CD4-positive, alpha-beta T cell treated with Interleukin-17A for 1 hour (primary cell): ENCODE measurements at places on chromosomes 11 and 22.

DNA sequence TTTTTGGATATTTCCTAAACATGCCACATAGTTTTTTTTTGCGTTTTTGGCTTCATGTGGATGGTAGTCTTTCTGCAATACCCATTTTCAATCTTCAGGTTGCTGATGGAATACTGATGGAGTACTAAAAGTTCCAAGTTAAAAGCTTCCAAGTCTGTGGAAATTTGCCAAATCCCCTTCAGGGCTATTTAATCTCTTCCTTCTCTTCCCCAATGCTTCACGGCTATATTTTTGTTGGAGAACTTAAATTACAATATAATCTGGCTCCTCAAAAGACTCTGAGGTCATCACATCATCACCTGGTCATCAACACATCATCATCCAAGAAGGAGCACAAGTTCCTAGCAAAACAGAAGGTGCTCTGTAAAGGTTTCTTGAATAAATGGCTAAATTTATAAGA is 881.0 kb upstream of the TENM4 start:
- no peak for DNase-seq

DNA sequence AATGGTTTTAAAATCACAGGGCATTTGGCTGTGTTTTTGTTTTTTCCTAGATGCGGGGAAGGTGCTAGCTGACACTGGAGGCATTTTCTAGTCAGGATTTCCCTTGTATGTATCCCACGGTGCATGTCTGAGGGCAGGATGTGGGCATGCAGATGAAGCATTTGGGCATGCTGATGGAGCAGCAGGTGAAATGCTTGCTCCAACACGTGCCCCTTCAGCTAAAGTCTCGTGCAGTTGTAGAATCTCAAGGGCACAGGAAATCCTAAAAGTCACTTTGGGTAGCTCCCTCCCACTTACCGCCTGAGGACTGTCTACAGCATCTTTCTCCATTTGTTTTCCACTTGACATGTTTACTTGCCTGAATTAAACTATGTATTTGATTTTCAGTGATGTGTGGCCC is 429.4 kb upstream of the B3GAT1 start:
- no peak for DNase-seq

- DNase-seq: peak; percentile 83
Measured at GRCh38 chr22:28829358-28830181, 29.2 kb upstream of the XBP1 start.

- DNase-seq: no peak
Measured at GRCh38 chr11:44306052-44306917, 3.7 kb downstream of the ALX4 start.

DNA sequence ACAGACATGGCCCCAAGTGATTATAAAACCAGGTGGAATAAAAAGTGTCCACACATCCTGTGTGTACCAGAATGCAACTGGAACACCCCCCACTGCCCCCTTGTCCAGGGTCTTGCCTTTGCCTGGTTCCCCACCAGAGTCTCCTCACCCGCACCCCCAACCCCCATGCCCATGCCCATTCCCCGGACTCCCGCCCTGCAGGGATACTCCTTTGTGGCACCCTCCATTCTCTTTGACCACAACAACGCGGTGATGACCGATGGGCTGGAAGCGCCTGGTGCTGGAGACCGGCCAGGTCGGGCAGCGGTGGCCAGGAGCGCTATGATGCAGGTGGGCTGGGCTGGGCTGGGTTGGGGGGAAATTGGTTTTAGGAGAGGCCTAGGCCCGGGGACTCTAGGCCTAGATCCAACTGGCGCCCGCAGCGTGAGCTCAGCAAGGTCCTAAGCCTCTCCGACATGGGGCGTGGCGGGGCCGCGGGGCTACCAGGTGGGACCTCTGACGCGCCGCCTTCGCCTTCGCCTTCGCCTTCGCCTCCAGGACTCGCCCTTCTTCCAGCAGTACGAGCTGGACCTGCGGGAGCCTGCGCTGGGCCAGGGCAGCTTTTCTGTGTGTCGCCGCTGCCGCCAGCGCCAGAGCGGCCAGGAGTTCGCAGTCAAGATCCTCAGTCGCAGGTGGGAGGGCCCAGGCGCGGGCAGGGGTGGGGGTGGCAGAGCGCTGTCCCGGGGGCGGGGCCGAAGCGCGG is 9.1 kb downstream of the RPS6KA4 start:
- no peak for DNase-seq

- DNase-seq: no peak
Measured at GRCh38 chr11:96472085-96472484, 82.3 kb downstream of the JRKL start.

GRCh38 chr11:93783765-93784144 is 327 bp upstream of the MED17 start:
- no peak for DNase-seq

GRCh38 chr22:45922256-45922655 is 54.7 kb downstream of the WNT7B start:
- DNase-seq: no peak

- peak; percentile 99 for DNase-seq
Measured at GRCh38 chr11:35165423-35166368, 26.7 kb downstream of the CD44 start.

DNA sequence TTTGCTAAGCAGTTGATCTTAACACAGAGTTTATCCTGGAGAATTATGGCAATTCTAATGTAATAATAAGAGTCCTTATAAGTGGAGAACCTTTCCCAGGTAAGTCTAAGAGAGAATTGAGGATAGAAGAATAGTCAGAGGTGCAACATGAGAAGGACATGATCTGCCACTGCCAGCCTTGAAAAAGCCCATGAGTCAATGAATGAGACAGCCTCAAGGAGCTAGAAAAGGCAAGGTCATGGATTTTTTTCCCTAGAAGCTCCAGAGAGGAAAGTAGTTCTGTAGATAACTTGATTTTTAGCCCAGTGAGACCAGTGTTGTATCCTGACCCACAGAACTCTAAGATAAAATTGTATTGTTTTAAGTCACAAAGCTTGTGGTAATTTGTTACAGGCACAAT is 16.9 kb downstream of the MS4A6A start:
- DNase-seq: no peak

DNA sequence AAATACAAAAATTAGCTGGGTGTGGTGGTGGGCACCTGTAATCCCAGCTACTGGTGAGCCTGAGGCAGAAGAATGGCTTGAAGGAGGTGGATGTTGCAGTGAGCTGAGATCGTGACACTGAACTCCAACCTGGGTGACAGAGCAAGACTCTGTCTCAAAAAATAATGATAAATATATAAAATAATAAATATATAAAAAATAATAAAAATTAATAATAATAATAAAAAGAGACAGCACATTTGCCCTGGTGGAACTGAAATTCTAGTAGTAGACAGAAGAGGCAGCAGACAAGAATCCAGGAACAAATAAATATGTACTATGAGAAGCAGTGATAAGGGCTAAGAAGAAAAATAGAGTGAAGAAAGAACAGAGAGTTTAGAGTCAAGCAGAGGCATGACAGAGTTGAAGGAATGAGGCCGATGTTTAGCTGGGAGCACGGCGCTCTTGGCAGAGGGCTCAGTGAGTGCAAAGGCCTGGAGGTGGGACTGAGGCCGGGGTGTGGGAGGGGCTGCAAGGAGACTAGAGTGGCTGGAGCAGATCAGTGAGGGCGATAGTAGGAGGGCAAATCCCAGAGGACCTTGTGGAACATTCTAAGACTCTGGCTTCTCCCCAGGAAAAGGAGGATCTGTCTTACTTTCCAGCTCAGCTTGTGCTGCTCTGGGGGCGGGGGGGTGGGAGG is 410.3 kb downstream of the MN1 start:
- DNase-seq: no peak

DNA sequence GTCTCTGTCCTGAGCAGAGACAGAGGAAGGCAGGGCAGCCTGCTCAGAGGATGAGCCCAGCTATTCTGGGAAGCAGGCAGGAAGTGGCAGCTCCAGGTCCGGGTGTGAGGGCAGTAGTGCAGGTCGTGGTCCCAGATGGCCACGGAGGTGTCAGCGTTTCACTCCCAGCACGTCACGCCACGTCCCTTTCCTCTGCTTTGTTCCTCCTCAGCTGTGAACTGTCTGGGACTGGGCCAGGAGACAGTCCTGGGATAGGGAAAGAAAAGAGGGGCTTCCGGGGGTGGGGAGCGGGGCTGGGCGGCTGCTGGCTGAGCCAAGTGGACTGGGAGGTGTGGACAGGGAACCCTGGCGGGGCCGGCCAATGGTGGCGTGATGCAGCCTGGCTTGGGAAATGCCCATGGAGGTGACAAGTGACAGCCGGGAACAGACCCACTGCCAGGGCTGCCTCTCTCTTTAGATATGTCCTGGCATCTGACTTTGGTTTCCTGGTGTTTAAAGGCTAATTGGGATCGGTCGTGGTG is 64.7 kb downstream of the KCNQ1 start:
- DNase-seq: no peak

- DNase-seq: no peak
Measured at GRCh38 chr11:129225190-129225589, 33.1 kb upstream of the ARHGAP32 start.

DNA sequence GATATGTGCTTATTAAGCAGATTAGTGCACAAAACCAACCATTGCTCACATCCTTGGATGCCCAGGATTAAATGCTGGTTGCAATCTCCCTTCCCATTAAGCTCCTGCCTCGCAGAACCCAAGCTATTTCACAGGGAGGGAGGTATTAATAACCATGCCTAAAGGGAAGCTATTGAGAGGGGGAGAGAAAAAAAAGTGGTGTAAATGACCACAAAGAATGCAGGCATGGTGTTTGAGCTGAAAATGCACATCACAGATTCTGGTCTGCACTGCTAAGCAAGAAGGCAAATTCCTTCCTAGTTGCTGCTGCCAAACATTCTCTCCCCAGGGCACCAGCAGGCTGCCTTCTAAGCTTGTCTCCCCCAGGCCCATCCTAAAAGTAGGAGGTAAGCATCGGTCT is 92.0 kb upstream of the ISX start:
- DNase-seq: no peak
